Amniotic epithelial cell (primary cell): ENCODE measurements at places on chromosomes 2 and 18.
A peak's percentile ranks its signal among the peaks of the same experiment; 100 is the strongest.

DNA sequence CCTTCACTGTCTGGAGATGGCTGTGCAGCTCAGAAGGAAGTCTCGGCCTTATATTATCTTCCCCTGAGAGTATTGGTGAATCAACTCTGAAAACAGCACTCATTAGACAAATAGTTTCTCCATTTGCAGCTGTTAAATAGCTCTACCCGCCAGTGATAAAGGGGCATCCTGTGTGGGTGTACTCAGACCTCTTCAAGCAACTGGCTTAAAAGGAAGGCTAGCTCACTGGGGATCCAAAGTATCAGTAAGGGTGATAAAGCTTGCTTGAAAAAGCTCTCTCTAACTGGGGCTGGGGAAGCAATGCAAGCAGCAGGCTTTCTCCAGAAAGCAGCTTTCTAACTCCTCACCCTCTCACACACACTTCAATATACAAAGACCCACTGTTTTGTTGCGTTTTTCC is 64.9 kb upstream of the PSMD14 start:
- no peak for DNase-seq

- DNase-seq, result peak; percentile 45
These were observed 75.2 kb upstream of the C2orf15 start for GRCh38 chr2:99066075-99066958.

DNA sequence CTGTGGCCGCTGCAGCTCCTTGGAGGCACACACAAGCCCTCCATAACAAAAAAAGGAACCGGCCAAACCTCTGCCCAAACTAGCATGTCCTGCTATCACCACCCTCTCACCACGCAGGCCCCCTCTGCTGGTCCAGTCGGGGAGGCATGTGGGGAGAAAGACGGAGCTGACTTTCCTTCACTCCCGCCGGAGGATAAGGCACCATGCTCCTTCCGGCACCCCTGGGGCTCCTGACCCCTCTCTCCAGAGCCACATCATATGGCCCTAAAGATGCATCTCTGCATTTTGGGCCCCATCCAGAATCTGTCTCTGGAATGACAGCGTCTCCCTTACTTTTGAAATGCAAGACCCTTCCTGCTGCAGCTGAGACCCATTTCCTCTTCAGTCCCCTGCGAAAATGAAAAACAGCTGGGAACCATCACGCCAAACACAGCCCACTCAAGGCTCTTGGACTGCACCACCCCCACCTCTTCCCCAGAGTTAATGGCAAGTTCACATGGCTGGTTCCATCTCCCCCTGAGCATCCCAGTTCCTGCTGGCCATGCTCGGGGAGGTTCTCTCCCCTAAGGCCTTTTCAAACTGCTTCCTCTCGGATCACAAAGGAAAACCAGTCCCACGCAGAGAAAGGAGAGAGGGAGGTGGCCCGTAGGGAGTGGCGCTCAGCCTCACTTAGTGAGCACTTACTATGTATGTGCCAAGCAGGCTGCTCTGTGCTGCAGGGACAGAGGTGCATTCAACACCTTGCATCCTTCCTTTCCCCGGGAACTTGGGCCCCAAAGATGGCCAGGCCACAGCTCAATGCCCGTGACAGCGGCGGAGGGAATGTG is 35.2 kb upstream of the MLPH start:
- DNase-seq, result no peak

- peak; percentile 76 for DNase-seq
These were observed 95.4 kb downstream of the ITGB1BP1 start for GRCh38 chr2:9327873-9328352.

DNA sequence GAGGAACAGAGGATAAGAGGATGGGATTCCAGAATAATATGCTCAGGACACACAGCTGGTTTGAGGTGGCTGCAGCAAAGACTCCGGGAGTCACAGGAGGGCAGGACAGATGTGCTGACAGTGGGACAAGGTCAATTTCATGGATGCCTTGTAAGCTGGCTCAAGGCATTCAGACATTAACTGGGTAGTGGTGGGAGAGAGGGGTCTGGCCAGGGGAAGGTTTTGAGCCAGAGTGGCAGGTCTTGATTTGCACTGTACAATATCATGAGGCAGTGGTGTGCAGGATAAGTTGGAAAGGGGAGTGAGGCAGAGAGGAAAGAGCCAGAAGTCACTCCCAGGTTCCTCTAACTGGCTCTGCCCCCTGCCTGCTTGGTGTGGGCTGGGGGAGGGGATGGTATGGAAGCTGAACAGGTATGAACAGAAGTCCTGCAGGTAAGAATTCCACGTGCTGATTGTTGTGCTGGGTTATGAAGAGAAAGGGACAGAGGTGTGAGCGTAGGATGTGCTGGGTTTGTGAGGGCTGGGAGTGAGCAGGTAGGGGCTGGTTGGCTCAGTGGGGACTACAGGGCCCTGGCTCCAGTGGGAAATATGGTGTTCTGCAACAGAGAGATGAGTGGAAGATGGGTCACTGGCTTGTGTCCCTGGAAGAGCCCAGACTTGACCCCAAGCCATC is 141.7 kb upstream of the COPS8 start:
- DNase-seq, result no peak
